ENCODE measurements at places on chromosomes 5 and 9.

GRCh38 chr5:62767077-62767476 lies 188.5 kb downstream of the LRRC70 start:
- DNase-seq: no peak

DNA sequence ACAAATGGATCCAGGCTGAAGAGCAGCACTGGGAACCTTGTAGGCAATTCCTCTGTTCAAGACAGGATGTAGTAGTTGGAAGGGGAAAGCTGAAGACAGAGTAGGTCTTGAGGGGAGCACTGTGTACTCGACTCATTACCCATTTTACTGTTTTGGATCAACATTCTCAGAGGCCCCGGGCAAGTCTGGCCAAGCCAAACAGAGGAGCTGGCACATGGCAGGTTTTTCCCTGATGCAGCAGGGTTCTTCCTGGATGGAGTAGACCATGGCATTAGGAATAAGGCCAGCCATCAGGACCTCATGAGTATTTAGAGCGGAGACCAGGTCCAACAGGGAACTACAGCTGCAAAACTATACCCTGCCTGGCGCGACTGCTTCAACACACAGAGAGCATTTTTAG lies 4.4 kb downstream of the SVEP1 start:
- no peak for DNase-seq

- no peak for DNase-seq
Observed at GRCh38 chr5:6472792-6473191, 24.1 kb downstream of the UBE2QL1 start.

GRCh38 chr5:92242170-92242569 lies 859.1 kb upstream of the ARRDC3 start:
- no peak for DNase-seq

GRCh38 chr5:57675236-57675635 lies 192.6 kb upstream of the ACTBL2 start:
- no peak for DNase-seq

DNA sequence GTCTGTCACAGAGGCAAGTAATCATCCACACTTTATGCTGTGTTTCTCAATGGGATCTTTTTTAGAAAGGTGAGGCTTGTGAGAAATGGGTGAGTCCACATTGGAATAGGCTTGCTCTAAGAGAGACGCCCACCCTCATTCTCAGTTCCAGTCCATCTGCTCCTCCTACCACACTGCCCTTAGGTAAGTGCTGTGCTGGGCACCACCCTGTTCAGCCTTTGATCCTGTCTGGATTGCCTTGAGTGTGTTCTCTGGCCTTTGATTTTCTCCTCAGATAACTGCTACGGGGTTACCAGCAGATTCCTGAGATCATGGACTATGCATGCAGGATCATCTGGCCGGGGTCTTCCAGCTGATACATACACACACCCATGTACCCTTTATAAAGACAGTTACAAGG lies 328.6 kb downstream of the KDM4C start:
- DNase-seq: no peak

GRCh38 chr9:12272471-12273120 lies 420.6 kb upstream of the TYRP1 start:
- no peak for DNase-seq

DNA sequence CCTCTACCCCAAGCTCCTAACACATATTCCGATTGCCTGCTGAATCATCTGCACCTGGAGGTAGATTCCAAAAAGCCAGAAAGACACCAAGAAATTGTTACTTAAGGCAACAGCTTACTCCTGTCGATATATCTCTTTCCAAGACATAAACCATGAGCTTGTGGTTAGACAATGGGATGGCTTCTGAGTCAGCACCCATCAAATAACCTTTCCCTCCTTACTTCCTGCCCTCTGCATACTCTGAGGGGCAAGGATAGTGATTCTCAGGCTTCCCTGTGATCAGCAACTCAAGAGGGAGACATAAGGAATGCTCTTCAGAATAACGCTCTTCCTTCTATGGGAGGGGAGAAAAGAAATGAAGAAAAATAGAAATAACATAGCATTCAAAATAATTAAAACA lies 70.9 kb downstream of the TMEM215 start:
- DNase-seq: no peak

- DNase-seq: no peak
Observed at GRCh38 chr9:76321195-76321828, 72.9 kb downstream of the RFK start.

DNA sequence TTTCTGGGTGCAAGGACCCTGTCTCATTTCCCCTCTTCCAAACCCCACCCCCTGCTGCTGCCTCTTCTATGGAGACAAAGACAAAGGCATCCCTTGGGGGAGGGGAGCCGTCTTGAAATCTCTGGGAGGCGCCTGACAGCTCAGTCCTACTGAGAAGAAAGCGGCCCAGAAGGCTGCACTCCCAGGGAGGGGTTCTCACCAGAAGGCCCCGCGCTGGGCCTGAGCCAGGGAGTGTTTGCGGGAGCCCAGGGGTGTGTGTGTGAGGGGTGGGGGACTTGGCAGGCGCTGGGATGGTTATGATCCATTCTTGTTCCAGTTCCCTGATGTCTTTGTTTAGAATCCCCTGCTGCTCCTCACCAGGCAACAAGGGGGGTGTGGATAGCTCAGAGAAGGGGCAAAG lies 45.7 kb upstream of the ALDH1B1 start:
- no peak for DNase-seq

DNA sequence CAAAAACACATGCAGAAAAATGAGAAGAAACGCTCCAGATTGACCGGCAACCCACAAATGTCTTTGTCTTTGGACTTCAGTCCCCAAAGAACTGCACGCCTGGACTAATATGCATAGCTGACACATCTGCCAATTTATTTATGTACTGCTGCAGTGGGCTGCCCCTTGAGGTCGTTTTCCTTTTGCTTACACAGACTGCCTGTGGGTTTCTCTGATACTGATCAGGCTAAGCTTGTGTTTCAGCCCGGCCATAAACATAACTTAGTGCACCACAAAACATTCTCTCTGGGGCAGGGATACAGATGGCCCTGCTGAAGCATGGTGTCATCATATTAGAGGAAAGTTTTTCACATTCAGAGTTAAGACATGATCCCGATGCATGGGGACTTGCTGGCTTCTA lies 75.4 kb downstream of the NUDT12 start:
- no peak for DNase-seq

All from T follicular helper cell (primary cell).